Left renal cortex interstitium (tissue), 4 donors: ENCODE measurements at places on chromosomes 2 and 18. TPM values are rescaled to one million over a fixed set of nuclear protein-coding genes. Genes with fewer than 3 reads are reported as not detected.

GRCh38 chr2:220687231-220687843 is 884.8 kb downstream of the EPHA4 start:
- peak; percentile 29 for DNase-seq

PCARE gene
- polyA plus RNA-seq = 0.32 TPM

UGT1A6 gene
- 1.6 TPM for polyA plus RNA-seq

DNA sequence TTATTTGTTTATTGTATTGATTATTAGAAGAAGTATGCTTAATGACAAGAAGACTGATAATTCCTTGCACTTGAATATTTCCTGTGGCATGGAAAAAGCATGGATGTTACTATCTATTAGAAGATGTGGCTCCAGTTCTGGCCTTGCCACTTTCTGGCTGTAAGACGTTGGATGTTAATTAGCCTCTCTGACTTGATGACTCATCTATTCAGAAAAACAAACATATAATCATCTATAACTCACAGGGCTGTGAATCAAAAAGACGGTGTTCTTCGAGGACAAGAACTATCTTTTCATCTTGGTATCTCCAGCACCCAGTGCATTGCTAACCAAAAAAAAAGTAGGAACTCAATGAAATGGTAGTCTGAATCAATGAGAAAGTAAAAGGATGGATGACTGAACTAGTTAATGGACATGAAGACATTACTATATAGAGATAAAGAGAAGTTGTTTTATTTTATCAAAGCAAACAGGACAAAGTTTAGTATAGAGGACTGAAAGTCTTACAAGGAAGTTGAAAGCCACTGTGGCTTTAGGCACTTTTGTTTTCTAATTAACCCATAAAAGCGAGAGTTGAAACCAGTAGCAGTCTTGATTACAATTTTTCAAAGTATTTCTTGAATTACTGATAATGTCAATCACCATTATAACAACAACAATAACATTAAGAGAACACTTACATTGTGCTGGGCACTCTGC is 145.3 kb downstream of the RND3 start:
- DNase-seq = no peak

DNA sequence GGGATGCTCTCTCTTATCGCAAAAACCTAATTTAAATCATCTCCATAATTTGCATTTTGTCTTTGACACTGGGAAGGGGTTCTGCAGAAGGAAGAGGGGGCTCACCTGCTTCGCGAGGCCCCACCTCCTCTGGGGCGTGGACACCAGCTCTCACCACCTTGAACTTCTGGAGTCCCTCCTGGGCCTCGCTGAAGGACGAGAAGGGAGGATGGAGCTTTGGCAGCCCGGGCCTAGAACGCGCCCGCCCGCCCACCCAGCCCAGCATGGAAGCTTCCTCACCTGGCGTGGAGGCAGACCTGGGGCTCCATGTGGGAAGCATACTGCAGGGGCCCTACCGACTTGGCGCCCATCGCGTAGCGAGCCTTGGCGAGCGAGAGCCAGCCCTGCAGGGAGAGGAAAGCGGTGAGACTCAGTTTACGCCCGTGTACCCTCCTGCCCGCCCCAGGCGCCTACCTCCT is 1.1 kb upstream of the IMP4 start:
- no peak for DNase-seq

CTAGE1 gene
- 0.06 TPM for polyA plus RNA-seq

DNA sequence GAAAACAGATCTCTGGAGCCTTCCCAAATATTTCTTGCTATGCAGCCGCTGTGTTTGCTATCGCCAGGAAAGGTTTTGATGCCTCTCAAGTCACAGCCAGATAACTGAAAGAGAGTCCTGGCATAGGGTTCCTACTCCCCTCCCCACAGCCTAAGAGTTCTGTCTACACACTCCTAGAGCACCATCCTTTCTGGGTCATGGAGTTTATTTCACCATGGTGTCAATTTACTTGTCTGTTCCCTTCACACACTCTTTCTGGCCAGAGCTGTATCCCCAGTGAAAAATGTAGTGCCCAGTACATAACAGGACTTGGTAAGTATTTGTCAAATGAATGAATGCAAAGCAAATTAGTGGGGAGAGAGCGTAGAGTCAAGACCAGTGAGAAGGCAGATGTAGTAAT is 185.3 kb downstream of the HAUS1 start:
- no peak for DNase-seq

OTOS gene
- polyA plus RNA-seq = 0.32 TPM

NTSR2 gene
- polyA plus RNA-seq = not detected

DNA sequence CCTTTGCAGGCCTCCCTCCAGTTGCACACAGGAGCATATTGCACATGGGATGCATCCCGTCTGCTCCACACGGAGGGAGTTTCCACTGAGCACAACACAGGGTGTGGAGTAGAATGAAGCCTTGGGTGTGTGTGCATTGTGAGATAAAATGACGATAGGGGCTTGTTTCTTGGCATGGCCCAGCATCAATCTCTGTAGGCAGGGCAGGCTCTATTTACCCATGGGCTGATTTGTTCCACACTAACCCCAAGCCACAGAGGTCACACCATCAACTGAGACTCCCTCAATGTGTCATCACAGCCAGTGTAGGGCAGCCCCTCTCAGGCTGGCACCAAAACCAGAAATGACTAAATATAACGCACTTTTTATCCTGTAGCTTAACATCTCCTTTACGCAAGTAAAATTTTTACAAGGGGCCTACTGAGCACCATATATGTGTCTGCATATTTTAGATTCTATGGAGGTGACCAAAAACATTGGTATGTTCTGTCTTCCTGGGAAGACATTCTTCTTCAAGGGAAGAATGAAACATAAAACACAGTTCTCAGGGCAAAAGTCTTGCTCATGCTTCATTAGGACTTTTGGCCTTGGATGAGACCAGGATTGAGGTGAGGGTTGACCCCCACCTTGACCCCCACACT is 2.7 kb upstream of the GKN1 start:
- DNase-seq = no peak

- DNase-seq = no peak
These were observed 27.0 kb downstream of the EPB41L3 start for GRCh38 chr18:5516841-5517240.

C2orf78 gene
- polyA plus RNA-seq = not detected

SCYGR4 gene
- polyA plus RNA-seq = not detected

DNA sequence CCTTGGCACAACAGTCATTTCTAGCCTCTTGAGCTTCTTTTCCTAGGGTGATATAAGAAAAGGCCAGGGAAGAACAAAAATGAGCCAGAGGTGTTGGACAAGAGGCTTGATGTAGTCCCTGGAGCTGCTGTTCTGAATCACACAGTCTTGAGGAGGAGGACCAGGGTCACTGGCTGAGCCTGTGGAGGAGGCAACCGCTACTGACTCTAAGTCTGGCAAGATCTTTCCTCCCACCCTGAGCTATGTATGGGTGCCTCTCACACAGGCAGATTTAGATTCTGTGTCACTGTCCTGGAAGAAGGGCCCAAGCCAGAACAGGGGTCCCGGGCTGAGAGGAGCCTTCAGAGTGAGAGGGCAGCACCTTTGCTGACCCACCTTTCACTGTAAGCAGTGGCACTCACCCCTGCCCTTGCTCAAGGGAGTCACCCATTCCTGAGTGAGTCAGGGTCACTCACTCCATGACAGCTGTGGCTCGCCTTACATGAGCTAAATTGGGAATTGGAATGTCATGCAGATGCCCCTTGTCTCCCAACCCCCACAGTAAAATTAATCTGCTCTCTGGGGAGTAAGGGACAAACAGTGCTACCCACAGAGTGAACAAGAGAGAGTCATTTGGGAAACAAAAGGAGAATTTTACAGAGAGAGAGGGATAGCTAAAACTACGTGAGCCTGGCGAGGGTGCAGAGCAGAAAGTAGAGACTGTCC is at the start of gene TRIM54:
TRIM54 (plus strand) TSS at position 575 of the 705 bp plus-strand sequence. CDS start 303 bp downstream, outside the sequence.
- no peak for DNase-seq

DNA sequence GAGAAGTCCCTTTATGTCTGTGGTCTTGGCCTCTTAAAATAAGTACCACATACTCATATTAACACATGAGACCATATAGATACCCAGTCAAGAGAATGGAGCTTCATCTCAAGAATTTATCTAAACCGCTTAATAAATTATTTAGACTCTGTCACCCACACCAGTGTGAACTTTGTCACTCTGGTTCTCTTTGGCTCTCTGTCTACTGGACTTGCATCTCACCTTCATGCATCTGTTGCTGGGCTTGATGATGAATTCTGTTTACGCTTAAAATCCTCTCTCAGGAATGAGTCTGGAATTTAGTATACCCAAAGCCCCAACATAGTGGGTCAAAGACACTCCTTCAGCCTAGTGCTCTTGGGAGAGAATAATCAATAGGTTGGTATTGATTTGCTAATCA is 73.9 kb downstream of the SETBP1 start:
- DNase-seq = no peak

MOCOS gene
- 0.69 TPM for polyA plus RNA-seq

POTEC gene
- polyA plus RNA-seq = 0.08 TPM

DNA sequence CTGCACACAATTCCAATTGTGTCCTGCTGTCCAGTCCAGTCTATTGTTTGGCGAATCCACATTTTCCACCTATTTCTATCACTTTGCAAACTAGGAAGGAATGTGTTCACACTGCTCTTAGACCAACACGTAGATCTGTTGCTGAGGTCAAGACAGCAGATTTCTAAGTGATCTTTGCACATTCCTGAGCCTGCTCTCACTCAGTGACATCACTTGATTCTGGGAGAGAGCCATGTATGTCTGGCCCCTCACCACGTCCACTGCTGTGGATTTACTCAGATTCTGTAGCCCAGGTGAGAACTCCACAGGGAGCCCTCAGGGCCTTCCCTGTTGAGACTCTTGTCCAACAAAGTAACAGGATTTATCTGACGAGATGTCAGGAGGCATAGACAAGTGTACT is 317.2 kb downstream of the TSN start:
- no peak for DNase-seq

ZAP70 gene
- 2.7 TPM for polyA plus RNA-seq

POTEI gene
- polyA plus RNA-seq = 0.11 TPM

DNA sequence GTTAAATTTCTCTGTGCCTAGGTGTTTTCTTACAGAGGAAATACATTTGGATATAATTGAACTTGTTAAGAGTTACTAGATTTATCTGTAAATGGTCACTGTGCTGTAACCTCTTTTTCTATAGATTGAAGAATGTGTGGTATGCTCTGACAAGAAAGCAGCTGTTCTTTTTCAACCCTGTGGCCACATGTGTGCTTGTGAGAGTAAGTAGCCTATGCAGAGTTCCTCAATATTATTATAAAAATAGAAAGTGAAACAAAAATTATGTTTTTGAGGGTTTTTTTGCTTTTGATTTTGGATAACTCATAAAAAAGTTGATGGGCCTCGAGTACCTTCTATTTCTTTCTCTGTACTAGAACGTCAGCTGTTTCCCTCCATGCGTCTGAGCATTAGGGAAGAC is 112.4 kb downstream of the MIB1 start:
- DNase-seq = peak; percentile 1

GRCh38 chr2:182103526-182103925 is 117.9 kb downstream of the PPP1R1C start:
- no peak for DNase-seq

GRCh38 chr2:28602751-28603639 is 107.1 kb downstream of the PLB1 start:
- DNase-seq = no peak

CIB4 gene
- 0.41 TPM for polyA plus RNA-seq

ARHGEF4 gene
- polyA plus RNA-seq = 8.3 TPM

EN1 gene
- not detected for polyA plus RNA-seq

DNA sequence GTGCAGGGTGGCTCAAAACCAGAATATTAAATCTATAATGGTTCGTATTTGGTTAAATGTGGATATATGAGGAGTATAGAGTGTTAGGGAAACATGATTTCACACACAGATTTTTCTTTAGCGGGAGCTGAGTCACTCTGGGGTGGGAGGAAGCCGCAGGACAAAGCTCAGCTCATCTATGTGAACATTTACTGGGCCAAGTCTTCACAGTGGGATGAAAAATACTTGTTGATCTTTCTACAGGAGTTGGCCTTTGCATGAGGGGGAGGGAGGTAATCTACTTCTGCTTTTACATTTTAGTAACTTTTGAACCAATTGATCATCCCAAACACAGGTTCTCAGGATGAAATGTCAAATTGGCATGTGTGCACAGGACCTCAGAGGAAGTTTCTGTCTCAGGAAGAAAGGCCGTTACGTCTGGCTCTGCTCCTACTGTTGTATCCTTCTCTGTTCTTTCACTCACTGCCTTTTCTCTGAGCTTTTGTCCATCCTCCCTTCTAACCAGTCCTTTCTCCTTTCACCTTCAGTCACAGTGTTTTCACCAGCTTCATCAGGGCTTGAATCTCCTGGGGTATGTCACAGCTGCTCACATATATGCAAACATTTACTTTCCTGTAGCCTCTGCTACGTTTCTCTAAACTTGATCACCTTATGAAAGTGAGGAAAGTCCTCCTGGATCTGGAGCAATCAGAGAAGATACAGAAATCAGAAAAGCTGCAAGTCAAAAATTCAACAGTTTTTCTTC is 943.3 kb upstream of the FANCL start:
- no peak for DNase-seq

DUSP11 gene
- polyA plus RNA-seq = 36.9 TPM

GRCh38 chr2:200081811-200082210 is 126.4 kb downstream of the MAIP1 start:
- no peak for DNase-seq

DNA sequence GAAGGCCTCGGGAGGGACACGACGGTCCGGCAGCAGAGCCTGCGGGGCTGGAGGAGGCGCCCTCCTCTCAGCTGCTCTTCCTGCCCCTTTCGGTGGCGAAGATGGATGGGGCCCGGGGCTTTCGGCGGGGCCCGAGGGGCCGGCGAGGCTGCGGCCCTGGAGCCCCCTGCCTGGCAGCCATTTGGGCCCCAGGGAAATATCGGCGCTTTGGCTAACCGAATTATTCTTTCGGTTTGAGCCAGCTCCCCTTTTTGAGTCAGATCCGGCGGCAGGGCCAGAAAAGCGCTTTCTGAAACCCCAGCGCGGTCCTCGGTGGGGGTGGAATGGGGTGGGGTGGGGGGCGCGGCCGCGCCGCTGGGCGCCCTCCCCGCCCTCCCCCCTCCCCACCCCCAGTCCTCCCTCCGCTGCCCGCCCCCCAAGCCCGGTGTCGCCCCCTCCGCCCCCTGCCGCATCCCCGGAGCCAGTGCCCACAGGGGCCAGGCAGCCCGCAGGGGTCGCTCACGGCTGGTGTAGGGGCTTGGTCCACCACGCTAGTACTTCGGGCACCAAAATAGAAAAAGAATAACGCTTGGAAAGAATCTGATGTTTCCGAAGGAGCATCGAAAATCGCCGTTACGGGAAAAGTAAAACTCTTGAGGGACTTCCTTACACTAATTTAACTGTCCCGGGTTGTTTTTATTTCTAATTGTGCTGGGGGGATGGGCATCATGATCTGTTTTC is 9.1 kb upstream of the ARID5A start:
- DNase-seq = no peak

- DNase-seq = peak; percentile 44
These were observed 216.5 kb downstream of the CDCA7 start for GRCh38 chr2:173571021-173571821.
